ENCODE measurements at places on chromosomes 2 and 18.

GRCh38 chr2:31865215-31865614 lies 145.6 kb downstream of the MEMO1 start:
- DNase-seq = no peak

GRCh38 chr2:197240421-197241041 lies 70.0 kb downstream of the ANKRD44 start:
- no peak for DNase-seq

GRCh38 chr2:17879137-17879912 lies 858 bp downstream of the KCNS3 start:
- DNase-seq = no peak

DNA sequence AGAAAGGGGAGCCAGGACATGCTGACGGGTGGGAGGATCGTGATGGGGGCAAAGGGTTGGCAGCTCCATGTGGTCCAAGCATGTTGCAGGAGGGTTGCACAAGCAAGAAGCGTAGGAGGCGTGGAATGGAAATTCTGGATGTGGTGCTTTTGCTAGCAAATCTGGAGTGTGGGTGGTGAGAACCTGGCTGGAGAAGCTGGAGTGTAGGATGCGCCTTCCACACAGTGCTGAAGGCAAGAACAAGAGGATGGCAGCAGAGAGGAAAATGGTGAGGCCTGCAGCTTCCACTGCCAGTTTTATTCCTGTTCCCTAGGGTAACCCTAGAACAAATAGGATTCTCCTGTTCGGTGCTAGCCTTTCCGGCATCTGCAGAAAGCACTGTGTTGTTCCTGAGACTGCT lies 22.4 kb downstream of the CREG2 start:
- no peak for DNase-seq

GRCh38 chr2:236555481-236555880 lies 14.1 kb upstream of the ACKR3 start:
- DNase-seq = no peak

DNA sequence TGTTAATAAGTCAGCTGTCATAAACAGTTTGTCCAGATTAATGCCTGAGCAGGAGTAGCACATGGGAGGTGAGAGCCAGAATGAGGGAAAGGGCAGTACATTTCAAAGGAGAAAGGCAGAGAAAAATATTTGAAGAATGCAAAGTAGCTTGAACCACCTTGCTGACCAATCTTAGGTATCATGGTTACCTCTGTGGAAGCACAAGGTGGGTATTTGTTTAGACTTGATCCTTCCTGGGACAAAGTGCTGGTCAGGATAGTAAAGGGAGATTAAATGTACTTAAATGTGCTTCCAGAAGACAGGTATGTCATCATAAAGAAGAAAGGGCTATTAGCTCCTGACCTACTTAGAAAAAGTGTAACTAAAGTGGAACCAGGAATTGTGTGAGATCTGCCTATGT lies 105.0 kb downstream of the LRRTM1 start:
- no peak for DNase-seq

DNA sequence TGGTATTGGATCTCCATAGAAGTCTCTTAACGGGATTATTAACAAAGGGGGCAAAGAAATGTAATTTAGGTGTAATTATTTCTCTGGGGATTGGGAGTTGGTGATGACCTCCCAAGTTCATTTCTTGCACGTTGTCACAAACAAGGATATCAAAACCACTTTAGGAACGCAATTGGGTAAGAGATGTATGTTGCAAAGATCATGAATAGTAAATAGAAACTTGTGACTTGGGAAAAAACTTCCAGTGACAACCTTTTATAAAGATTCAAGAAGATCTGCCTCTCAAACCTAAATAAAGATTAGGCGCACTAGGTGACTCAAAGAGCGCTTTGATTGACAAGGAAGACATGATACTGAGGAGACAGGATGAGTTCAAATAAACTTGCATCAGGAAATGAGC lies 127.8 kb upstream of the TRIB2 start:
- DNase-seq = no peak

DNA sequence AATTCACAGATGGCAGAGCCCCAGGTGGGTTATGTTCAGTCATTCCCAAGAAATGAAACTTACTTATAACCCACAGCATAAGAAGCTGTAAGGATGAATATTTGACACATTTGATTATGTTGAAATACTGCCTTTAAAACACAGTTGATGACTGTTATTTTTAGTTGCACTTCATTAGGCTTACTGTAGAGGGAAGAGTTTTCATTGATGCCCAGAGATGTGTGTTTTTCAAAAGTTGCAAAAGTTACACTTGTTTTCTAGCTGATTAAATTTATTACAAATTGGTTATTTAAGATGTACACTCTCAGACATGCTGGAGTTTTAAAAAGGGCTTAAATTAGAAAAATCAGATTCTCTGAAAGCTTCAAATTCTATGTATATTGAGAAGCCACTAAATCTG lies 506.1 kb downstream of the PARD3B start:
- DNase-seq = no peak

- DNase-seq = no peak
These were observed 1165.6 kb upstream of the ZEB2 start for GRCh38 chr2:145685383-145686050.

- no peak for DNase-seq
These were observed 47.5 kb downstream of the GALNT3 start for GRCh38 chr2:165746501-165746900.

DNA sequence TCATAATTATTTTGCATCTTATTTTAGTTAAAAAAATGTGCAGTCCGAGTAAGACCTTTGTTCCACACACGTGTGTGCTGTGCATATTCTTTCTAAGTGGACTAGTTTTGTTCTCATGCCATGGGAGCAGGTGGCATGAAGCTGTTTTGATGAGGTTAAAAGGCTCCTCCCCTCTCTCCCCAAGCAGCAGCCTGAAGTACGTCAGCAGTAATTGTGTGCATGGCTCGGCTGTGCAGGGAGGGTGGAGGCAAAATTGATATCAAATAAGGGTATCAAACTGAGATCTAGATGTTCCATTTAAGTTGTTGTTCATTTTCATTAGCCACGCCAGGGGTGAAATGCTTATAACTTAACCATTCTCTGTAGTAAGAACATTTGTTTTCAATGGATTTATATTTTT lies at the start of gene NYAP2:
Gene NYAP2, plus strand, starts transcription at position 207 of the 400 bp plus-strand sequence. CDS start 9,171 bp downstream, outside the sequence.
- DNase-seq = no peak

DNA sequence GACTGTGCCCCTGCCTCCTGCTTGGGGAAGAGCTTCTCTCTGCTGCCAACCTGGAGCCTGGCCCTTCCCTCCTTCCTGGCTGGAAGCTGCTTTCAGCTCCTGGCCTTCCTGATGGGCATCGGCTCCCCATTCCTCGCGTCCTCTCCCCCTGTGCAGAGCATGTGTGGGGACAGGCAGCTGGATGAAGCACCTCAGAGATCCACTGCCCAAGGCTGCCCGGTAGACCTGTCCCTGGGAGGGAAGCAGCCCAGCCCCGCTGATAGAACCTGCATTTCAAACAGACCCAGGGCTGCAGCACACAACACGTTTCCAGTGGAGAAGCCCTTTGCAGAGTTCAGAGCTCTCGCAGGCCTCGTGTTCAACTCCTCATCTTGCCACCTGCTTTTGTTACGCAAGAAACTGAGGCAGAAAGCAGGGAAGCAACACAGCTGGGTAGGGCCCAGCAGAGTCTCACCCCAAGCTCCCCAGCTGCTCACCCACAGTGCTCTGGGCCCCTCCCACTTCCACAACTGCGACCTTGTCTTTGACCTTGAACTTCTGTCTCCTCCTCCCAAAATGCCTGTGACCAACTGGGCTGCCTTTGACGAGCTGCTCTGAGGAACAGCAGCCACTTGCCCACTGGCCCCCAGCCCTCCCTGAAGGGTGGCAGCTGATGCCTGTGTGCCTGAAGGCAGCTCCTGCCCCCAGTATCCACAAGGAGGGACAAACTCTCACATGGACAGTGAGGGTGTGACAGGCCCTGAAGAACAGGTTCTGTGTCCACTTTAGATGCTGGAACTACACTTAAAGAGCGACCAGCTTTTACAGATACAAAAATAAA lies 65.5 kb downstream of the PARD6G start:
- DNase-seq = no peak

GRCh38 chr2:29260142-29260772 lies 145.0 kb downstream of the CLIP4 start:
- no peak for DNase-seq

DNA sequence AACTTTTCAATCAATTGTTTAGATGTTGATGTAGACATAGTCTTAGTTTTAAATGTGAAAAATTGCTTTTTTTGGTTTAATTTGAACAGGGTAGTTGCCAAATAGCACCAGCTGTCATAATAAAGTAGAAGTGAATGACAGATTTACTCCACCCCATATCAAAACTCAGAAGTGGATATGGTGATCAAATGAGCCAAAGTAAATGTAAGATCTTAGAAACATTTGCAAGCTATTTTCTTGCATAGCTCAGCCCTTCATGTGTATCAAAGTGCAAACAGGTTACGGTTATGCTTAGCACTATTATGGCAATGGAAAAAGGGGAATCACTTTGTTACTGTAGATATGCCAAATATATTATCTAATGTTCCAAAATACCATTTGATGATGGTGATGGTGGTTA lies 540.9 kb upstream of the NRP2 start:
- DNase-seq = no peak

DNA sequence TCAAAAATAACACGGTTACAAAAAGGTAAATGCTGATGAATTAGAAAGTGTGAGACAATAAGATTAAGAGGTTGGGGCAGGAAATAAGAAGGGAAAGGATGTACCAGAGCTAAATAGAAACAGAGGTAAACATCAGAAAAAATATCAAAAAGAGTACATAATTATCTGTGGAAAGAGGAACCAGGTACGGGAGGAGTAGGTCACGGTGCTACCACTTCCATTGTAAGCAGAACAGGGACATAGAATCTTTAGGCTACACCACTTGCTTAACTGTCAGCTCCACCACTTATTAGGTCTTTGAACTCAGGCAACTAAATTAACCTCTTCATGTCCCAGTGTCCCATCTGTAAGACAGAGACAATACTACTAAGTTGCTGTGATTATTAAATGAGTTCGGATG lies 350.3 kb downstream of the LRATD1 start:
- DNase-seq = no peak

GRCh38 chr2:78068808-78069207 lies 546.6 kb upstream of the LRRTM4 start:
- DNase-seq = no peak

- DNase-seq = no peak
These were observed 36.3 kb upstream of the SLC8A1 start for GRCh38 chr2:40488101-40488601.

GRCh38 chr18:45212181-45213039 lies 402.9 kb upstream of the SLC14A2 start:
- peak; percentile 57 for DNase-seq

DNA sequence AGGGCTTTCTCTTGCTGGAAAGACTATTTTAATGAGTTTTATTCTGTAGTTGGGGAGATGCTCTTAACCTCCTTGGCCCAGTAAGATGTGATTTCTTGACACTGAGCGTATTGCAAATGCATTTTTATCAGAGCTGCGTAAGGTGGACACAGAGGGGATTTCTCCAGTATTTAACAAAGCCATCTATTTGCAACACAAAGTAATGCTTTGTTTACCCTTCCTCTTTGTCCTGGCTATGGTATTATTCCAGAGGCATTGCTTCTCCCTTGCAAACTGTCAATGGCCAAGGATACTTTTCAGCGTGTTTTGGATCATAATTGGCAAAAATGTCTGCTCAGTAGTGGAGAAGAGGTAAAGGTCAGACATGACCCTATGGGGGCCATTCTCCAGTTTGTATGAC lies 90.8 kb upstream of the PIK3C3 start:
- DNase-seq = no peak

DNA sequence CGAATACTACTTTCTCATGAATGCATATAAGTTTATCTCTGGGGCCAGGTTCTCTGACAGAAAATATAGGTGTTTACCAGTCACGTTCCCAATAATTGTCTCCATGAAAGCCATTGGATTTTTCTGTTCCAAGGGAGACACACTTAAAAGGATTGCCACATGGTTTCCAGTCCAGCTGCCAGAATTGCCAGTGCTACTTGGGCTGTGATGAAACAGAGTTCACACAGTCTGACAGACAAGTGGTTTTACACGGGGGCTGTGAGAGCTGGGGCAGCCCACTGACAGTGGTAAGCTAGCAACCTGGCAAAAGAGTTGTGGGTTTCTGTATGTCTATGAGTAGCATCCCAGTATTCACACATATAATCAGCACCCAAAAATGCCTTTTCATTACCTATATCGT lies 27.7 kb upstream of the ATRAID start:
- no peak for DNase-seq

- no peak for DNase-seq
These were observed 58.3 kb downstream of the MTCL1 start for GRCh38 chr18:8763611-8764010.

DNA sequence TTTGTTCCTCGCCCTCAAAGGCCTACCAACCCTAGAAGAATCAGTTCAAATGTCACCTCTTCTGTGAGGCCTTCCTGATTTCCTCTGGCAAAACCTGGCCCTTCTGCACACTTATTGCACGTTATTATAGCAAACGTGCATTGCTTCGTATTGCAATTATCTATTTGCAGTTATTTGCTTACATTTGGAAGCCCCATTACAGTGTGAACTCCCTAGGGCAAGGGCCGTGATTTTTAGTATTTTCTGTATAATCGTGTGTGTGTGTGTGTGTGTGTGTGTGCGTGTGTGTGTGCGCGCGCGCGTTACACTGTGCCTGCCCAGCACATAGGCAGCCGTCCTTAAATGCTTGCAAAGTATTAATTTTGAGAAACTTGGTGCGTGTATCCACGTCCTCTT lies 460 bp upstream of the SEMA4F start:
- no peak for DNase-seq

DNA sequence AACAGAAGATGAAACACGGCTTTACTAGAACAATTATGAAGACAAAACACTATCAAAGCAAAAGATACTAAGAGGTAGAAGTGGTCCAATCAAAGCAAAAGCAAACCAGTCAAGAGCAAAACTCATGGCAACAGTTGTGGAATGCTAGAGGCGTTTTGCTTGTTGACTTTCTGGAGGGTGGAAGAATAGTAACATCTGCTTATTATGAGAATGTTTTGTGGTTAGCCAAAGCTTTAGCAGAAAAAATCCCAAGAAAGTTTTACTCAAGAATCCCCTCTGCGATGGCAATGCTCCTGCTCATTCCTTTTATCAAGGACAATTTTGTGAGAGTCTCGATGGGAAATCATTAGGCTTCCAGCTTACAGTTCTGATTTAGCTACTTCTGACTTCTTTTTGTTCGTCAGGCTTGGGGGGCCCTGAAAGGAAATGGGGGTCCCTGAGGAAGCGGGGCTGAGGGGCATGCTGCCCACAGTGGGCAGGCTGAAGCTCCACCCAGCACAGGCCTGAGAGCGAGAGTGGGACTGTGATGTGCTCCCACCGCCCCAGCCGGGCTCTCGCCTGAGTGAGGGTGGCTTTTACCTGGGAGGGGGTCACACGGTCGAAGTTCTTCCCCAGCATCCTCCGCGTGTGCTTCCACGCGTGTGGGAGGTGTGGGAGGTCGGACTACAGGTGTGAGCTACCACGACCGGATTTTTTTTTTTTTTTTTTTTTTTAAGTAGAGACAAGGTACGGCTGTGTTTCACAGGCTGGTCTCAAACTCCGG lies 49.0 kb upstream of the MC4R start:
- DNase-seq = no peak

GRCh38 chr2:105741174-105741573 lies 3.5 kb upstream of the NCK2 start:
- no peak for DNase-seq

Measured in activated CD4-positive, alpha-beta T cell treated with anti-CD3 and anti-CD28 coated beads, Interleukin-2, amount 50 U/mL, for 1 hour (primary cell).